ENCODE measurements at places on chromosomes 2 and 18.

DNA sequence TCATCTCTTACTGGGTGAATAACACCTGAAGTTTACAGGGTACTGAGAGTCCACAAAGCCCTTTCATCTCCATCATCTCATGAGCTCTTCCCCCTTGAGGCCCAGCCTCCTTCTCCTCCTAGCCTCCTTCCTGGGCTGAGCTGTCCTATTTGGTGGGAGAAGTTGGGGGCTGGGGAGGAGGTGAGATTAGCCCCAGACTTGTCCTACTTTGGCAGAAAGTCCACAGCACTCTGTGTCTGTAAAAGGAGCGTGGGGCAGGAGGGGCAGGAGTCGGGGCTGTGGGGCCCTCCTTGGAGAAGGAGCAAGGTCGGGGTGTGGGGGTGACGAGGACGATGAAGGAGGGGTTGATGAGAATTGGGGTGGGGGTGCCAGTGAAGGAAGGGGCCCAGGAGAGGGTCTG lies 10.0 kb upstream of the DES start:
- no peak for DNase-seq

GRCh38 chr2:22360735-22361374 lies 1024.1 kb upstream of the KLHL29 start:
- DNase-seq: no peak

GRCh38 chr2:46363535-46364170 lies 66.4 kb downstream of the EPAS1 start:
- no peak for DNase-seq

- DNase-seq: no peak
Observed at GRCh38 chr2:216742411-216742810, 47.1 kb upstream of the IGFBP5 start.

- DNase-seq: no peak
Observed at GRCh38 chr18:50870138-50870845, 8.6 kb upstream of the ME2 start.

DNA sequence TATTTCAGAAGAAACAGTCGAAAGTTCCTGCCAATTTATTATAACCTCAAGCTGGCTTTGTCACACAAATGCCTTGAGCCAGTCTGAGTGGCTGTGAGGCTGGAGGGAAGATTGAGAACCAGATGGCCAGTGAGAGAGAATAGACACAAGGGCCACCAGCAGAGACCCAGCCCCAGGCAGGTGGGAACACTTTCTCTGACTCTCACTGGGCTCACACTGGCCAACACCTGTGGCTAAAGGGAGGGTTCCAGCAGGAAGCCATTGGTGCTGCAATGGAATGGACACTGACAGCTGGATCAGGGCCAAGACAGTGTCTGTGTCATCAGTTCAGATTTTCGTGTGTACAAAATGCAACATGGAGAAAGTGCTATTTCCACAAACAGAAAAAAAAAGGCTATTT lies 29.9 kb downstream of the LOXHD1 start:
- no peak for DNase-seq

- no peak for DNase-seq
Observed at GRCh38 chr2:71700658-71701397, 247.5 kb downstream of the DYSF start.

GRCh38 chr18:12518832-12519531 lies 111.3 kb downstream of the PRELID3A start:
- DNase-seq: no peak

DNA sequence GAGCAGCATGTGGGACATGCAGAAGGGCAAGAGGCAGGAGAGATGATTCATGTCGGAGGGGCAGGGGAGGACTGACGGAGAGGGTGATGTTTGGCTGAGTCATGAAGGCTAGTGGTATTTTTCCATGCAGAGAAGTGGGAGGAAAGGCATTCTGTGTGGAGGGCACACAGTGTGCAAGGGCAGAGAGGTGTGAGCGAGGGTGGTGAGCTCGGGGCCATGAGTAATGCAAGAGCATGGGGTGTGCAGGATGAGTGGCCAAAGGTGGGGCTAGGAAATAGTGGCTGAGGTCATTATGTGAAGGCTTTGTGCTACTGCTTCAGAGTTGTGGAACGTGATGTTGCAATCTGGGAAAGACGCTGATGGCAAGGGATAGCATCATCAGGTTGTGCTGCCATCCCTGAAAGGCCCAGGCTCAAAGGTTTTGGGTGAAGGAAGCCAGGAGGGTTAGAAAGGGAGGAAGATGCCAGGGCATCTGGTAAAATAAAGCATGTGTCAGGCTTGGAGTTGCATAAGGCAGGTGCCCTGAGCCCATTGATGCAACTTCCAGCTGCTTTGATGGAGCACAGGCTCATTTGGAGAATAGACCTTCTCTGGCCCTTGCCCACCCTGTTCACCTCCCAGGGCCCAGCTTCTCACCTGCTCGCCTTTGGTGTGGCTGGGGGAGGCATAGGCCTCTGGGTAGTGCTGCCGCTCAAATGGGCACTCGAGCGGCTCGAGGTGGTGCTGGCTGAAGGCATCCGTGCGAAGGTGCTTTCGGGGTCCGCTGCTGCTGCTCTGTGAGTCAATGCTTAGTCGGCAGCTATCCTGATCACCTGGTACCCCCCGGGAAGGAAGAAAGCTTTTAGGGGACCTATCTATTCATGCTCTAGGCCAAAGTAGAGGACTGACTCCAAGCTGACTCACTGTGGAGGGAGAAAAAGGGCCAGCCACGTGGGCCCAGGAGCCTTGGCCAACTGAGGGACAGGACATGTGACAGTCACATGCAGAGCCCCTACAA lies 37.5 kb downstream of the PAX8 start:
- DNase-seq: no peak

- no peak for DNase-seq
Observed at GRCh38 chr2:86123328-86123925, 17.4 kb downstream of the PTCD3 start.

DNA sequence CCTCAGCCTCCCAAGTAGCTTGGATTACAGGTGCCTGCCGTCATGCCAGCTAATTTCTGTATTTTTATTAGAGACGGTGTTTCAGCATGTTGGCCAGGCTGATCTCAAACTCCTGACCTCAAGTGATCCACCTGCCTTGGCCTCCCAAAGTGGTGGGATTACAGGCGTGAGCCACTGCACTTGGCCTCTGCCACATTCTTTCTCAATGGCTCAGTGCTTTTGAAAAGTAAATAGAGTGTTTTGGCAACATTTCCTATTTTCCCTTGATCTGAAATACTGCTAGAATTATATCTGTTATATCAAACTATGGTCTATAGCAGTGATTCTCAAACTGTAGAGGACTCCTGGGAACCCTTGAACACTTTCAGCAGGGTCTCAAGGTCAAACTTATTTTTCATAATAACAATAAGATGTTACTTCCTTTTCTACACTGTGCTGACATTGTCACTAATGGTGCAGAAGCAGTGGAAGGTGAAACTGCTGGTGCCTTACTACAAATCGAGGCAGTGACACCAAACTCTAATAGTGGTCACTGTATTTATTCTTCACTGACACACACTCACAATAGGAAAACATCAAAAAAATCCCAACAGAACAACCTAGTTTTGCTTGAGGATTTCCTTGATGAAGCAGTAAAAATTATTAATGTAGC lies 10.6 kb downstream of the DAW1 start:
- no peak for DNase-seq

All from activated T-helper 1 cell treated with anti-CD3 and anti-CD28 coated beads, Interleukin-2, amount 50 U/mL, for 16 hours (primary cell).